ENCODE measurements at places on chromosomes 3 and 15.

GRCh38 chr3:188401244-188401993 is 247.5 kb downstream of the LPP start:
- no peak for DNase-seq

GRCh38 chr3:109213321-109213720 is 76.8 kb downstream of the C3orf85 start:
- no peak for DNase-seq

- DNase-seq = no peak
These were observed 18.0 kb downstream of the UBE2E2 start for GRCh38 chr3:23221136-23221535.

- no peak for DNase-seq
These were observed 349.8 kb upstream of the TPRG1 start for GRCh38 chr3:188822004-188822403.

DNA sequence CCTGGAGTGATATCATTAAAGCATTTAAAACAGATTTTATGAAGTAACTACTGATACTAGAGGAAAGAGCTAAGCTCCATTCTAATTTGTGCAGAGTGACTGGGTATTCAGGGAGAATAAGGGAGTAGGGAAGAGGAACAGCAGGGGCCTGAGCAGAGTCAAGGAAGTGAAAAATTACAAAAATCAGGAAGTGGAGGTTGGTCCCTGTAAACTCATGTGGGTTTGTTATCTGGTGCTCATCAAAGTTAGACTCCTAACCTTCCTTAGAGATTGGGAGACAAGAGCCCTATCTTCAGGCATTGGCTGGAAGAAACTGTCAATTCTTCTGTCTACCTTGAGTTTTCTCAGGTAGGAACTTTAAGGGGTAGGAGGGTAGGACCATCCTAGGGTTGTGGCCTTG is 82.5 kb downstream of the NEK11 start:
- DNase-seq = no peak

- DNase-seq = no peak
These were observed 596.1 kb downstream of the TUSC7 start for GRCh38 chr3:117305681-117306080.

DNA sequence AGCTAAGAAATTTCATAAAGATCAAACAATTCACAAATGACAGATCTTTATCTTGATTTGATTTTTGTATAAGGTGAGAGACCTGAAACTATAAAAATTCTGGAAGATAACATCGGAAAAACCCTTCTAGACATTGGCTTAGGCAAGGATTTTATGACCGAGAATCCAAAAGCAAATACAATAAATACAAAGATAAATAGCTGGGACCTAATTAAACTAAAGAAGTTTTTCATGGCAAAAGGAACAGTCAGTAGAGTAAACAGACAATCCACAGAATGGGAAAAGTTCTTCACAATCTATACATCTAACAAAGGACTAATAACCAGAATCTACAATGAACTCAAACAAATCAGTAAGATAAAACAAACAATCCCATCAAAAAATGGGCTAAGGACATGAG is 116.9 kb upstream of the BCHE start:
- no peak for DNase-seq

- DNase-seq = no peak
These were observed 65.9 kb downstream of the CACNA2D3 start for GRCh38 chr3:54188176-54188791.

DNA sequence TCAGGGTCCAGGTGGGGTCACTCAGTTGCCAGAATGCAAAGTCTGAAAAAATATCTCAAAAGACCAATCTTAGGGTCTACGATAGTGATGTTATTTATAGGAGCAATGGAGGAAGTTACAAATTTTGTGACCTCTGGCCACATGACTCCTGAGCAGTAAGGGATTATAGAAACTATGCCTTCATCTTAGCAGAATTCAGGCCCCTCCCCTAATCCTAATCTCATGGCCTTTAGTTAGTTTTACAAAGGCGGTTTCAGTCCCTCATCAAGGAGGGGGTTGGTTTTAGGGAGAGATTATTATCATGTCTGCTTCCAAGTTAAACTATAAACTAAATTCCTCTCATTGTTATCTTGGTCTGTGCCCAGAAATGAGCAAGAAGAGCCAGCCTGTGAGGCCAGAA is 5.9 kb upstream of the DCP1A start:
- no peak for DNase-seq

DNA sequence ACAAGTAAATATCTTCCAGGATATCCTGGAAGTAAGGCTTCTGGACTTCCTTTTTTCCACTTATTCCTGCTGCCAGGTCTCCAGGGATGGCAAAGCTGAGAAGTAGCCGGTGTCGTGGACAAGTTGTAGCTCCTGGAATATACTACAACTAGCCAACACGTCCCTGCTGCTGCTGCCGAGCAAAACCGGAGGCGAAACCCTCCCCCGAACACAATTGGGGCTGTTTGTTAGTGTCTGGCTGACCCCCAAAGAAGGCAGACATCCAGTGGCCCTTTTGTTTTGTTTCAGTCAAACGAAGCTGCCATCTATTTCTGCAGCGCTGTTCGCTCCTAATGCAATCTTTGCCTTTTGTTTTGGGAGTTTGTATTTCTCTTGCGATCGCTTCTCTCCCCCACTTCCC is 45.3 kb upstream of the EIF5A2 start:
- DNase-seq = no peak

DNA sequence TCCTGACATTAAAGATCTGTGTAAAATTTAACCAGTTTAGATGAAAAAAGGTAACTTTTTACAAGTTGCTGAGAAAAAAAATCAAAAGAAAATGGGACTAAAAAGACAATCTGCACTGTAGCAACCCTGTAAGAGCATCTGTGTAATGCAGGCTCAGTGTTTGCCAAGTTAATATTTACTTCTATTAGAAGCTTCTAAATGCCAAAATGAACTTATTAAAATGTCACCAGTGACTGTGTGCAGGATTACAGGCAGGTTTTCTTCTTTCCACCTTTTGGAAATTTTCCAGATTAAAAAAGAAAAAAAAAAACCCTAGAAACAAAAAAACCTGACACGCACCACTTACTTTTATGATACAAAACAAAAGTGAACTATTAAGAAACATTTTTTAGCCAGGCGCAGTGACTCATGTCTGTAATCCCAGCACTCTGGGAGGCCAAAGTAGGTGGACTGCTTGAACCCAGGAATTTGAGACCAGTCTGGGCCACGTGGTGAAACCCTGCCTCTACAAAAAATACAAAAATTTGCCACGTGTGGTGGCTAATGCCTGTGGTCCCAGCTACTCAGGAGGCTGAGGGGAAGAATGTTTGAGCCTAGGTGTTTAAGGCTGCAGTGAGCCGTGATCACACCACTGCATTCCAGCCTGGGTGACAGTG is 87.2 kb downstream of the TJP1 start:
- DNase-seq = no peak

DNA sequence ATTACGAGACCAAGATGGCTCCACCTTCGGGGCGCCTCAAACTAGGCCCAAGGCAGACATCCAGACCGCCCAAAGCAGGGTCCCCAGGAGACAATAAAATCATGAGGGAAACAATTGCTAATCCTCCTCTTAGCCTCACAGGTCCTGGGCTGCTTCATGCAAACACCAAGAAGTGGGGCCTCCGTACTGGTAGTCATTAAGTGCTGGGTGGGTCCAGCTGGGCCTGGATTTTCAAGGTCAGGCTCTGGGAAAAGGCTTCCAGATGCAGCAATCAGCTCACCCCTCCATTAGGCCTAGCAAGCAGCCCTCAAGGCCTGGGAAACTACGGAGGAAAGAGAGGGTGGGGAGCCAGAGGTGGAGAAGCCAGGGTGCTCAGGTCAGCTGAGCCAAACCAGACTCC is 634 bp downstream of the FBXL22 start:
- DNase-seq = no peak

GRCh38 chr15:31245756-31246155 is 80.9 kb upstream of the KLF13 start:
- no peak for DNase-seq

GRCh38 chr3:94423578-94423977 is 360.7 kb downstream of the NSUN3 start:
- DNase-seq = no peak

DNA sequence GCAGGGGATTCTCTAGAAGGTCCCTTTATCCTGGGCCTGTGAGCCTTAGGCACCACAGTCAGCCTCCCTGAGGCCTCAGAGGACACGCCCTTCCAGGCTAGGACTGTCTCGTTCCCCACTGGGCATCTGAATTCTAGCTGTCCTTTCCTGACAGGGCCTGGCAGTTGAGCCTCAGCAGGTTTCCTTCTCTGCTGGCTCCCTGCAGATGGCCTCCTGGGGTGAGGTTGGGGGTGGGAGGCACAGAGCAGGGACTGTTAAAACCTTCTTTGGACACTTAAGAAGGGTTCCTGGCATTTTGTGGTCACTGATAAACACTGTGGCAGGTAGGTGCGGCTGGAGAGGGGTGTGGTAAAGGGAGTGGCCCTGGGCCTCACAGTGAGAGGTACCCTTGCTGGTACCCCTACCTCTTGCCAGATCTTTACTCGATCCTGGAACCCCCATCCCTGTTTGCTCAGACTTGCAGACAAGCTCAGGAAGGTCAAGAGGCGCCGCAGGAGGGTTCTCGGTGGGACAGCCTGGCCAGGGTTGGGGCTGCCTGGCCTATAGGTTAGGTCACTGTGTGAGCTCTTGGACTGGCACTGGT is 8.5 kb downstream of the CLK3 start:
- no peak for DNase-seq

GRCh38 chr3:47849699-47850563 is 47.0 kb downstream of the DHX30 start:
- no peak for DNase-seq

GRCh38 chr3:43726521-43726920 is 35.8 kb downstream of the ABHD5 start:
- DNase-seq = no peak

DNA sequence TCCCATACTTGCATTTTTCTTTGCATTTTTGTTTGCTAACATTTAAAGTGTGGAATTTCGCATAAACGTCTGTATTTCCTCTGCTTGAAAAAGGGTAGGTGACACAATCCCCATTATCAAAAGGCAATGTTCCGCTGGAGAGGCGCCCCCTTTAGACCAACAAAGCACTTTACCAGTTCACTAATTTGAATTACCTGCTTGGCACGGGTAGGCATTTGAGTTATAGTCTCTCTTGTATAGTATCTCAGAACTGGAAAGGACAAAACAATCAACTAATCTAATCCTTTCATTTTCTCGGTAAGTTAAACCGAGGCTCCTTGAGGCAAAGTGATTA is 775 bp upstream of the CCDC39 start:
- no peak for DNase-seq

DNA sequence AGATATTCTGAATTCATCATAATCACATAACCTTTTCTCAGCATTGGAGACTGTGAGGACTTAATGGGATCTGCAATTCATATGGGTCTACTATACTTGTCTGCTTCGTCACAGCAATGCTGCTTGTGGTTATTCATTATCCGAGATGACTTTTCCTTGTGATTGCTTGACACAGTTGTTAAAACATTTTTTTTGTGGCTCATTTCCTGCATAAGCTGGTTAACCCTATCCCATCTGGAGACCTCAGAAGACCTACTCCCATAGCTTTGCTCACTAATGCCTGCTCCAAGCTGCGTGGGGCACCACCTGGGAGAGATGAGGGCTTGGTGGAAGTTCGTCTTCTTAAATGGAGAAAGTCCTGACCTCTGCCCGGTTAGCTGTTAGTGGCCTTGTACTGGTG is 360.8 kb downstream of the CHST2 start:
- DNase-seq = no peak

- DNase-seq = no peak
These were observed 17.1 kb upstream of the PLXND1 start for GRCh38 chr3:129623447-129624118.

Measured in central memory CD8-positive, alpha-beta T cell (primary cell).